ENCODE measurements at places on chromosomes 1 and 21.

- no peak for DNase-seq
Measured at GRCh38 chr1:89309828-89310227, 37.2 kb upstream of the GBP5 start.

GRCh38 chr1:30253807-30254440 lies 469.5 kb downstream of the MATN1 start:
- DNase-seq: no peak

- DNase-seq: no peak
Measured at GRCh38 chr21:46527801-46528200, 69.1 kb downstream of the DIP2A start.

DNA sequence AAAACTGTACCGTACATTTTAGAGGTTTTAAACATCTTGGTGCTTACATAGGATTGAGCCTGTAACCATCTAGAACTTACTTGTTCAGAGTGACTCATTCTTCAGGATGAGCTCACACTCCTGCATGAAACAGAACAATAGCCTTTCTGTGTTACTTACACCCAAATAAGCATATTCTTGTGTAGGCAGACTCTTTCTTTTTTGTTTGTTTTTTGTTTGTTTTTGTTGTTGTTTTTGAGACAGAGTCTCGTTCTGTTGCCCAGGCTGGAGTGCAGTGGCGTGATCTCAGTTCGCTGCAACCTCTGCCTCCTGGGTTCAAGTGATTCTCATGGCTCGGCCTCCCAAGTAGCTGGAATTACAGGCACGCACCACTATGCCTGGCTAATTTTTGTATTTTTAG lies 3.8 kb upstream of the CA6 start:
- DNase-seq: no peak

DNA sequence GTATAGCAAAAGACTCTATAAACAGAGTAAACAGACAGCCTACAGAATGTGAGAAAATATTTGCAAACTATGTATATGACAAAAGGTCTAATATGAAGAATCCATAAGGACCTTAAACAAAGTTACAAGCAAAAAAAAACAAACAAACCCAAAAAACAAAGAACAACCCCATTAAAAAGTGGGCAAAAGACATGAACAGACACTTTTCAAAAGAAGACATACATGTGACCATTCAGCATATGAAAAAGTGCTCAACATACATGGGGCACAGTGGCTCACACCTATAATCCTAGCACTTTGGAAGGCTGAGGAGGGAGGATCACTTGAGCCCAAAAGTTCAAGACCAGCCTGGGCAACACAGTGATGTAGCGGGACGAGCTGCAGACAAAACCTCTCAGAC lies 17.9 kb upstream of the OR2B11 start:
- no peak for DNase-seq

DNA sequence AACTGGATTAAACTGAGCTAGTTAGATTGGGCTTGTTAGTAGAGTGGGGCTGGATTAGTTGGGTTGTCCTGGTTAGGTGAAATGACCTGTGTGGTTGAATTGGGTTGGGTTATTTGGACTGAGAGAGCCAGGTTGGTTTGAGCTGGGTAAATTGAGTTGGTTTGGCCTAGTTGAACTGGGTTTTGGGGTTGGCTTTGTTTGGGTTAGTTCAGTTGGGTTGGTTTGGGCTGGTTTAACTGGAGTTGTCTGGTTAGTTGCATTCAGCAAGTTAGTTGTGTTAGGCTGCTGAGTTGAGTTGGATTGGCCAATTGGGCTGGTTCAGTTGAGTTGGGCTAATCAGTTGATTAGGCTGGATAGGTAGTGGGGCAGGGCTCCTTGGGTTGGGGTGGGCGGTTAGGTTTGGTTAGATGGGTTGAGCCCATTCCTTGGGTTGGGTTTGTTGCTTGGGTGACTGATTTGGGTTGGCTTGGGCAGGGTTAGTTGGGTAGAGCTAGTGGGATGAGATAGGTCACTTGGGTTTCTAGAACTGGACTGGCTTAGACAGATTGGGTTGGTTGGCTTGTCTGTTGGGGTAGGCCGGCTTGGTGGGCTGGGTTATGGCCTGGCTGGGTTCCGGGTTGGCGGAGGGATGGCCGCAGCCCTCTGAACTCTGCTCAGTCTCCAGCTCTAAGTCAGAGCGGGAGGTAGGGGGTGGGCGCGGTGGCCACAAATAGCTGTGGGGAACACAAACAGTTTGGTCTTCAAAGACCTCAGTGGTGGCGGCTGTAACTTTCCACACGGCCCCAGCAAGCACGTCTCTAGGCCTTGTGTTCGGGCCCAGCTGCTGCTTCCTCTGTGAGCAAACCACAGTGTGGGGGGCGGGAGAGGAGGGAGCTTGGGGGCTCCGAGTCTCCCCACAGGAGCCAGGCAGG lies 67.2 kb upstream of the RUNX3 start:
- DNase-seq: no peak

DNA sequence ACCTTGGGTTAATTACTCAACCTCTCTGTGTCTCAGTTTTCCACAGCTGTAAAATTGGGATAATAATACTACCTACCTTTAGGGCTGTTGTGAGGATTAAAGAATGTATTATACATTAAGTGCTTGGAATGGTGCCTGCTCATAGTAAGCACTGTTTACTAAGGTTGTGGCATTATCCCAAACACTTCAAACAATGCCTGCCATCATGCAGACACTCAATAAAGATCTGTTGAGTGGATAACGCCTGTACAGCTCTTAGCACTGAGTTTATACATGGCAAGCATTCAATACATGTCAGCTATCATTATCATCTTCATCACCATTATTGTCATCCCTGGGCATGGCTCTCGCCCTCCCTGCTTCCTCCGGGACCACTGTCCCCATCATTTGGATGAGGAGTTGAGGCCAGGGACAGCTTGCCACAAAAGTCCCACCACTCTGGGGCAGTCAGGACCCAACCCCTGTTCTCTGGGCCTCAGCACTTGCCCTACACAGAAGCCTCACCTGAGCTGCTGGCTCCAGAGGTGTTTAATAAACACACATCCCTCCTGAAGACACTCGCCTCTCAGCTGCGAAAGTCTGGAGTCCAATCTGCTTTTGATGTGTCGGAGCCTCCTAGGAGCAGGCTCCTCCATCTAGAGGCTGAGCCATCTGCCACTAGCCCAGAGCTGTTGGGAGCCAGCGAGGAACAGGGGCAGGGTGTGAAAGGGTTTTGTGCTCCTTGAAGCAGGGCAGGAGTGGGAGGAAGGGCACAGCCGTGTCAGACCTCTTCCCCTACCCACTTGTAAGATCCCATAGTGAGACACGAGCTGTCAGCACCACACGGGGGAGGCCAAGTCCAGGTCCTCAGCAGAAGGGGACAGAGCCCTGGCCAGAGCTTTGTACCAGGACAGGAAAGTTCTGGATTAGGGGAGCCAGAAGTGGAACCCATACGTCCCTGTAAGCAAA lies 80.9 kb upstream of the ZC3H12A start:
- DNase-seq: no peak

Measured in kidney (tissue), 22 donors.